ENCODE measurements at places on chromosomes 12 and 14.
A peak's percentile ranks its signal among the peaks of the same experiment; 100 is the strongest.

- DNase-seq, result no peak
Measured at GRCh38 chr12:57142121-57142520, 5.3 kb downstream of the LRP1-AS start.

DNA sequence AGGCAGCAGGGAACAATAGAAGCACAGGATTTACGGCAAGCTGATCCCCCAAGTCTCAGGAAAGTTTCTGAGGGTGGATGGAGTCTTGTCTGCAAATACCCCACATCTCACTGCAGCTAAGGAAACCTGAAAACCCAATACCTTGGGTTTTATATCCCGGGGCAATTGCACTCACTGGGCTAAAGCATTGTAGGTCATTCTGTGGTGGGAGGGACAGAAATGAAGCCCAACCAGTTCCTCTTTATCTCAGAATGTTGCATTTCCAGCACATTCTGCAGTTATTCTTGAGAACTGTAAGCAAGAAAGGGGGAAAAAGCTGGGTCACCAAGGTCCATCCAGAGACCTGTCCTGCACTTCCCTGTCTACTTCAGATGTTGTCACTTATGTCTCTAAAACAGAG lies 39.8 kb downstream of the C12orf42 start:
- no peak for DNase-seq

- no peak for DNase-seq
Measured at GRCh38 chr14:72383865-72384264, 451.6 kb downstream of the RGS6 start.

DNA sequence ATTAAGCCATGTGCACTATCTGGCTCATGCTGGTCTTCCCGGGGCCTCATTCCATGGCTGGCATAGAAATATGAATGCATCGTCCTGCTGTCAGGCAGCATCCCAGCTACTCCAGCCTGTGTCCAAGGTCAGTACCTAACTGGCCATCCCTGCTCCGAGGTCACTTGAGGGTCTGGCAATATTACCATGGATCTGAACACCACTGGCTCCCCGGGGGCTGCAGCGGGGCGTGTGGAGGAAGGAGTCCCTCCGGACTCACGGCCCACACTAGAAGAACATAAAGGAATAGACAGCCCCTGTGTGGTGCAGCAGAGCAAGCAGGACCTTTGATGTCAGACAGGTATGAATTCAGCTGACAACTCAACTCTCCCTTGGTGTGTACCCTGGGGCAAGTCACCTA lies 19.2 kb downstream of the ESRRB start:
- DNase-seq, result no peak

DNA sequence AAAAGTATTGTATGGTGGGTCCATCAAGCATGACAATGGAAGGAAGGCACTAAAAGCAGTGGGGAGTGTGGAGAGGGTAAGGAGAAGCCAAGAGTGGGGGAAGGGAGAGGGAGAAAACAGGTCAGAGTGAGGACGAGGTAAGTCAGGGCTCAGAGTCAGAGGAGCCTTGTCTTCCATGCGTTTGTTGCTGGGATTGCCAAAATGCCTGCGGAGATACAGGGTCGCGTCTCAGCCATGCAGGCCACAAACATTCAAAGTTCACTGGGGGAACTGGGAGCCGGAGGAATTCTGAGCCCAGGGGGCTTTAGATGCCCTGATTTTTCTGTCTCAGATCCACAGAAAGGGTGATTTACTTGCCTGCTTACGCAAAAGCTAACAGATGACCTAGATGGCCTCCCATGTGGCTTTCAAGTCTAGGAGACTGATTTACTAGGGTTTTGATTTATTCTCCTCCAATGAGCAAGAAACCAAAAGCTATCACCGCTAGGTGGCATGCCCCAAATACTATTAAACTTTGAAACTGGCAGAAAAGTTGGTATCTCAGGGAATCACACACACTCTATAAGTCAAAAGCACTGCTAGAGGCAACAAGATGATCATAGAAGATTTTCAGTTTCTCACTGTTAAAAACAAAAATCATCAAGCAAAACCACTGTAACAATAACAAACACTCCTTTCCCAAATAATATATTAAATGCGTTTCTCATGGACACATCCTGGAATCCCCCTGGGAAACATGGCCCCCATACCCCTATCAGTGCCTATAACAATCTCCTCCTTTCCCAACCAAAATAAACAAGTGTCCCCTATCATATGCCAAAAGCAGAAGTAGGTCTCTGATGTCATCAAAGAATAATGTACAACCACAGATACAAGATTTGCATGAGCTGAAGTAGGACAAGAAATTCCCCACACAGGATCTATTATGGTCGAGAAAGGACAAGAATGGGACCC lies 26.6 kb upstream of the MDM1 start:
- peak; percentile 83 for DNase-seq

DNA sequence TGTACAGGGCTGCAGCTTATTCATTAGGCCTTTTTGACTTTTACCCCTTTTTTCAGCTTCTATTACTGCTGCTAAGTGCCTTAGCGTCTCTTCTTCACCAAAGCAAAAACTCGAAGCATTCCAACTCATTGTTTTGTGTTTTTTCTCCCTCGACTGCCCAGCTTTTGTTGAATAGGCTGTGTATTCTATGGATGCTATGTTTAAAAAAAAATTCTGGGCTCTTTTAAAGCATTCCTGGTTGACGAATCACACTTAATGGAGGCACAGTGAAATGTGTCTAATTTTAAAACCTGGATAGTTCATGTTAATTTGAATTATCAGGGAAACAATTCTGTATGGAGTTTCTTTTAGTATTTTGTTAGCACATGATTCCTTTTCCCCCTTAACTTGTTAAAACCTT lies 29.7 kb downstream of the KTN1 start:
- DNase-seq, result no peak

DNA sequence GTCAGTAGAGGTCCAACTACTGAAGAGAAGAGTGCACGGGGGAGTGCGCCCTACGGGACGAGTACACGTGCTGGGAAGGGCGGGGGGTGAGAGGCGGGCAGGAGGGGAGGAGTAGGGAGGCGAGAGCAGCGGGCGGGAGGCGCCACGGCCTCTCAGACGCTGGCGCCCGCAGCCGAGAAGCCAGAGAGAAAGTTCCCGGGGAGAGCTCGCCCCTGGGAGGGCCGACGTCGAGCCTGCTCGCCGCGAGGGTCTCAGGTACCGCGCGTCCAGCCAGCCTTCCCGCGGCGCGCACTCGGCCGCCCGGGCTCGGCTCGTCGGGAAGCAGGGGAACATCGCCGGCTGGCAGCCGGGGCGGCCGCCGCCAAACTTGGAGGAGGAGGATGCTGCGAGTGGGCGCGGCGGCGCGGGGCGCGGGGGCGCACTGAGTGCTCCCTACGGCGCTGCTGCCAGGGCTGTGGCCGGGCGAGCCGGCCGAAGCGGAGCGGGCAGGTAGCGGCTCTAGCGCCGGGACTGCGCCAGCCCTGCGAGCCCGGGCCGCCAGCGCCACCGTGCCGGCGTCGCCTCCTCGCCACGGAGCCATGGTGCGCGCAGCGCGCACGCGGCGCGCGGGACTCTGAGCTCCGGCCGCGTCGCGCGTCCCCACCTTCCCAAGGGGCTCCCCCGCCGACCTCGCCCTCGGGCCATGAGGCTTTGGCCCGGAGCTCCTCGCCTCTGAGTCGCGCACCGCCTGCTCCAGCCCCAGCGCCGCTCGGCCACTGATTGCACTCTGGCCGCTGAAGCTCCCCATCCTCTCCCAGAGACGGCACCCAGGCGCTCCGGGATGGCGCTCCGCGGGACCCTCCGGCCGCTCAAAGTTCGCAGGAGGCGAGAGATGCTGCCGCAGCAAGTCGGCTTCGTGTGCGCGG lies at the start of gene SLC24A4:
Gene SLC24A4 (plus strand): TSS at position 155 of the 905 bp plus-strand sequence. CDS start 666 bp downstream, at position 821.
- DNase-seq, result no peak
